Fibroblast of skin of left quadriceps (primary cell): ENCODE measurements at places on chromosomes 6 and 20.

GRCh38 chr20:50371878-50372769 lies 138.1 kb upstream of the PTPN1 start:
- no peak for DNase-seq

- no peak for DNase-seq
Observed at GRCh38 chr6:168349718-168350210, 30.2 kb upstream of the DACT2 start.

GRCh38 chr6:105305521-105305920 lies 97.4 kb downstream of the PREP start:
- no peak for DNase-seq

GRCh38 chr6:20589266-20589665 lies 55.0 kb downstream of the CDKAL1 start:
- no peak for DNase-seq

GRCh38 chr6:17240803-17241500 lies 40.2 kb upstream of the RBM24 start:
- DNase-seq: no peak

GRCh38 chr6:158367816-158368215 lies 55.6 kb downstream of the TULP4 start:
- DNase-seq: no peak

- DNase-seq: peak; percentile 40
Observed at GRCh38 chr6:89360415-89360999, 8.0 kb upstream of the UBE2J1 start.

- peak; percentile 38 for DNase-seq
Observed at GRCh38 chr6:3414327-3415081, 42.3 kb downstream of the SLC22A23 start.

DNA sequence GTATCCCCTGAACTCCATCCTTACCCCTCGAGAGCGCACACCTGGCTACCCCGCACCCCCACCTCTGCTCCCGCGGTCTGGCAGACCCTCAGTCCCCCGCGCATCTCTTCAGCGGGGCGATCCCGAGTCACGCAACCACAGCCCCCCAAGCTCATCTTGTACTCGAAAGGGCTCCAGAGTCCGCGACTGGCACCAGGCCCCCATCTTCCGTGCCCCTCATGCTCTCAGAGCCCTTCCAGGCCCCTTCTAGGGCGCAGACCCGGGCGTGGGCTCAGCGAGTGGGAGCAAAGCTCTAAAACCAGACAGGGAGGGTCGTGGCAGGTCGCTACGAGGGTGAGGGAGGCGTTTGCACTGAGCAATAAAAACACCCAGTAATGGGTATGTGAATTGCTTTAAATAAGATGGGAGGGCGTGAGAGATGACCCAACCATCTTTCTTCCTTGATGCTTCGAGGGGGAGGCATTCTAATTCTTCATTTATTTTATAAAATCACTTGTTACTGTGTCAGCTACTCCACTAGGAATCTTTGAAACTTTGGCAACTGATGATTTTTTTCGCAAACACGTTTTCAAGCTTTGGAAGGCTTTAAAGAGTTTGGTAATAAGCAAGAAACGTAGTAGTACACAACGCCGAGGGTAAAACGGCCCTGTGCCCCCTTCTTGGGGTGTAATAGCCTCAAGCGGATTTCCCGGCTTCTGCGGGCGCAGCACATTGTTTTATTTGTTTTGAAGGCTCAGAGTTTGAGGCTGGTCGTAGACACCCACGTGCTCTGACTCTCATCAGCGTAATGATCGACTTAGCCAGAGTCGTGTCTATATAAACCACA lies 42.6 kb upstream of the SUPT3H start:
- DNase-seq: no peak

- DNase-seq: no peak
Observed at GRCh38 chr6:137850816-137851602, 16.1 kb upstream of the TNFAIP3 start.

GRCh38 chr20:23446505-23446904 lies 6.2 kb downstream of the CST11 start:
- no peak for DNase-seq

GRCh38 chr6:38262026-38262425 lies 377.7 kb downstream of the BTBD9 start:
- DNase-seq: peak; percentile 76

- DNase-seq: peak; percentile 70
Observed at GRCh38 chr6:149846321-149846720, 17.8 kb downstream of the LRP11 start.

GRCh38 chr20:39066471-39067242 lies 104.5 kb downstream of the DHX35 start:
- no peak for DNase-seq

- DNase-seq: no peak
Observed at GRCh38 chr6:163564534-163564933, 150.0 kb downstream of the QKI start.

DNA sequence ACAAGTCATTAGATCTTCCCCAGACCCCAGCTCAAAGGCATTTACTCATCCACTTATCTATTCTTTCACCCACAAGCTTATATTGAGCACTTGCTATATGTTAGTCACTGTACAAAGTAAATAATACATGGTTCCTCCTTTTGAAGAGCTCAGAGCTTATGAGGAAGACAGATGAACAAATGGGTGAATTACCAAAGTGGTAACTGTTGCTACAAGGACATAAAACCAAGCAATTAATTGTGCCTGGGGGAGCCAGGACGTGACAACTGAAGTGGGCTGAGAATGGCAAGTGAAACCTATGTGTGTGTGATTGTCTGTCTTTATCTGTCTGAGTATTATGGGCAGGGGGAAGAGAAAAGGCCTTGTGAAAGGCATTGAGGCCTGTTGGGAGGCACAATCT lies 45.6 kb upstream of the AKIRIN2 start:
- no peak for DNase-seq

- no peak for DNase-seq
Observed at GRCh38 chr6:98833307-98834059, 891 bp upstream of the POU3F2 start.

GRCh38 chr20:43914311-43915210 lies at the start of gene TOX2:
TOX2 (plus strand) TSS chr20:43914852; CDS start chr20:43914892, 40 bp downstream.
- peak; percentile 30 for DNase-seq

- peak; percentile 90 for DNase-seq
Observed at GRCh38 chr6:113854531-113855499, 2.3 kb upstream of the MARCKS start.

GRCh38 chr6:27565839-27566779 lies 93.2 kb upstream of the ZNF184 start:
- no peak for DNase-seq

DNA sequence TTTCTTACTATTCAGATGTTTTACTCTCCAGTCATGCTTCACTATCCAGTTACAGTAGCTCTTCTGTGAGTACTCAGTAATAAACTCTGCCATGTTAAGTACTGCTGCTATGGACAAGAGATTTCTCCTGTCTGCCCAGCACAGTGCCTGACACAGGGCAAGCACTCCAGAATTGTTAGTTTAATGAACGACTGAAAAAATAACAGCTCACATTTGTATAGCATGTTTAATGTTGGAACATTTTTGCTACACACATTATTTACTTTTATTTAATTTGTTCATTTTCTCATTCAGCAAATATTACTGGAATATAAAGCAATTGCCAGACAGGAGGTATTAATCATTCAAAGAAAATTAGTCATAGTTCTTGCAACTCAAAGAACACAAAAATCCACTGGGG lies 142.6 kb upstream of the HMGN3 start:
- no peak for DNase-seq

GRCh38 chr20:6765469-6766058 lies 1.9 kb upstream of the BMP2 start:
- peak; percentile 53 for DNase-seq

DNA sequence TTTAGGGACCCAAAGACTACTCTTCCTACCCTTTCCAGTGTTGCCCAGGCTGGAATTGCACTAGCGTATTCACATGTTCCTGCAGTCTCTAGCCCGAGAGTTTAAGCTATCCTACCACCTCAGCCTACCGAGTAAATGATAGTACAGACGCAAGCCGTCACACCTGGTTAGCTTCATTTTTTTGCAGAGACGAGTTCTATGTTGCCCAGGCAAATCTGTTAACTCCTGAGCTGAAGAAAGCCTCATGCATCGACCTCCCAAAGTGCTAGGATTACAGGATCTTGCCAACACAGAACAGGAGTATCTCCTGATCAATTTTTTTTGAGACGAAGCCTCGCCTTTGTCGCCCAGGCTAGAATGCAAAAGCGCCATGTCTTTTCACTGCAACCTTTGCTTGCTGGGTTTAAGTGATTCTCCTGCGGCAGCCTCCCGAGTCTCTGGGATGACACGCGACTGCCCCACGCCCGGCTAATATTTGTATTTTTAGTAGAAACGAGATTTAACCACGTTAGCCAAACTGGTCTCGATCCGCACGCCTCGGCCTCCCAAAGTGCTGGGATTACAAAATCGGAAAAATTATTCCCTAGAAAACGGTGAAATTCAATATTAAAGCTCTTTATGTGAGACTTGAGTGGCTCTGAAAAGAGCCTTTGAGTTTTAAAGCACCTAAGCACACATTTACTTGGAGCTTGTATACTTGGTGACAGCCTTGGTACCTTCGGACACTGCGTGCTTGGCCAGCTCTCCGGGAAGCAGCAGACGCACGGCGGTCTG lies 128.5 kb downstream of the HFE start:
- no peak for DNase-seq

DNA sequence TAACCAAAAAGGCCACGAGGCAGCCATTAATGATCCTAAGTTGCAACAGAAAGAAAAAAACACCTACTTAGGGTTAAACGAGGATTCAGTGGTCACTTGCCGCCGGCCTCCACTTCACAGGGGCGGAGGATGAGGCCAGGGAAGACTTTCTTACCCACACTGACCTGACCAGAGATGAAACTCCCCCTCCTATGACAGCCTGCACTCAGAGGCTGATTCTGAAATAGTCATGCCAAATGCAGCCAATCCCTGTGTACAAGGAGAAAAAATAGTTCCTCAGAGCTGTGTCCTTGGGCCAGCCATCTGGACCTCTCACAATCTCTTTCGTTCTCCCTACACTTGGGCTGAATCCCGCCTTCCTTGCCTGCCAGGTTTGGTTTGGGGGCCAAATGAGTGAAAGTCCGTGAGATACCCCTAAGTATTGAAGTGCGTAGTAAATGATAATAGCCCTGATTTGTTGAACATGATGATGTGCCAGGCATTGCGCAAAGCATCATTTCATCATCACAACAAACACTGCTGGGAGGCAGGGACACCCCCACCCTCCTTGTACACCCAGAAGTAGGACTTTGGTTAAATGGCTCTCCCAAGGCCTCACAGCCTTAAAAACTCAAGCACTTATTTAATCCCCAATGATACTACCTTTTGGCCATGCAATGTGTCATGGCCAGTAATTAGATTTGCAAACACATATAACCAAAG lies 3.2 kb upstream of the IRF4 start:
- DNase-seq: no peak

DNA sequence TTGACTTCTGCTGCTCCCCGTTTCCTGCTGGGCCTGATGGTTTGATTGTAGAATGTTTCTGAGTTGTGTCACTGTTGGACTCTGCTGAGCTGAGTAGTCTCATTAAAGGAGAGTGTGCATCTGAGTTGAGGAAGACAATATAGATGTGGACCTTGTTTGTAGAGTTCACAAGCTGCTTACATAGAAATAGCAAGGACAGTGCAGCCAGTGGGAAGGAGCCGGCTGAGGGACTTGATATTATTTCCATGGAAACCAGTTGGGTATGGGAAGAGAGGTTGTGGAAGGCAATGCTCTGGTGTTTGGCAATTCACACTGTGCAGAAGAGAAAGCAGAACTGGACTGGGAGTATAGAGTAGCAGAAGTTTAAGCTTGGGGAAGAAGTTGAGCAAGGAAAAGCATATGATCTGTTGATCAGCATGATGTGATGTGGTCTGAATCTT lies 14.8 kb downstream of the IGF2R start:
- no peak for DNase-seq

- no peak for DNase-seq
Observed at GRCh38 chr6:166541876-166542579, 44.5 kb downstream of the RAMACL start.

- no peak for DNase-seq
Observed at GRCh38 chr6:55046869-55047422, 127.4 kb upstream of the HCRTR2 start.

GRCh38 chr6:139418481-139419132 lies 44.2 kb upstream of the CITED2 start:
- DNase-seq: no peak

DNA sequence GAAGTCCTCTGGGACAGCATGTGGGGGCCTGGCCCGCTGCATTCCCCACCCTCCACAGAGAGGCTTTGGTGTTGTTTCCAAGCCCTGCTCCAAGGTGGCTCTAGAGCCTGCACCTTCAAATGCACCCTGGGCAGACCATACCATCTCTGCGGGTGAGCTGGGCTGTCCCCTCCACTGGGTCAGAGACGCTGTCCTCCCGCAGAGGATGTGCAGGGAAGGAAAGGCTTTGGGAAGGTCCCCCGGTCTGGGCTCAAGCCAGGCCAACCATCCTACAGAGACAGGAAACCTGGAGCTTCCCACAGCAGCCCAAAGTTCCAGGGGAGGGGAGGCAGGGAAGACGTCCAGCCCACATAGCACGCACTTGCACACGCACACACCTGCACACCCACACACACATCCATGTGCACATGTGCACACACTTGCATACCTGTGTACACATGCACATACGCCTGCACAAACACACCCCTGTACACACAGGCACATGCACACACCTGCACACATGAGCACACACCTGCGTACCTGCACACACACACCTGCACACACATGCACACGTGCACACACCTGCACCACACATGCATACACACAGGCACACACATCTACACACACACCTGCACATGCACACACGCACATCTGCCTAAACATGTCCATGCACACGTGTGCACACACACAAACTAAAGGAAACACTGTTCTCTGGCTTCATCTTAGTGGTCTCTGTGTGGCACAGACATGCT lies 155.4 kb downstream of the ERMARD start:
- DNase-seq: no peak

DNA sequence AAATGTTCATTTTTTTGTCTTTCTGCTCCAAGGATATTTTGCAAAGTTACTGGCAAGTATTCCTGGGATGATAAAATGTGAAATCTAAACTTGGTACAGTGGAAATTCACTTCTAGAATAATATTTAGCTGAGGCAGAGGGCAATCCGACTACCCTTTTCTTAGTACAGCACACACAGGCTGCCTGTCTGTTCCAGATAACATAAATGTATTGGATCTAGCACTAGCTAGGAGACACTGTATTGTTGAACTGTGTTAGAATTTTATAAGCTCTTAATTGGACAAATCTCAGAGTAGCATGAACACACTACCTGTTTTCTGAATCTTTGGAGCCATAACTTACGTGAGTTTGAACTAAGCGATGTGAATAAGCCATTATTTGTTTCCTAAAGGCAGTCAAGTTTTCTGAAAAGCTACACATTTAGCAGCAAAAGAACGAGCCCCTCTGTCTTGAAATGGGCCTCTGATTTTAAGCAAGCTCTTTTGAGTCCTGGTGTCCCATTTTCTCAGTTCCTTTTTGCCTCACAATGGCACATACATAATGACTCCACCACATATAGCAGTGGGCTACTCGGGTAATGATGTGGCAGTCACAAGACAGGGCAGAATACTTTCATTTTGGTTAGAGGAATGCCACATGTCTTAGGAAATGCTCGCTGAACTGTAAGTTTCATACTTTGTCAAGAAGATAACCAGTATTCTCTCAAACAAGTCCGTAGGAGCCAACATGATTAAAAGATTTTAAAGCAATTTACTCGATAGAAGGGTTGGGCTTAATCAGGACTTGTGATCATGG lies 116.5 kb upstream of the ESR1 start:
- DNase-seq: no peak

GRCh38 chr6:88220493-88220892 lies 54.3 kb upstream of the CNR1 start:
- DNase-seq: no peak
